Amniotic epithelial cell (primary cell): ENCODE measurements at places on chromosomes 13 and 19.
A peak's percentile ranks its signal among the peaks of the same experiment; 100 is the strongest.

GRCh38 chr13:78587395-78587794, 16.0 kb downstream of the POU4F1 start:
- DNase-seq, result no peak

- peak; percentile 8 for DNase-seq
Measured at GRCh38 chr13:65857942-65858565, 1372.1 kb downstream of the PCDH9 start.

DNA sequence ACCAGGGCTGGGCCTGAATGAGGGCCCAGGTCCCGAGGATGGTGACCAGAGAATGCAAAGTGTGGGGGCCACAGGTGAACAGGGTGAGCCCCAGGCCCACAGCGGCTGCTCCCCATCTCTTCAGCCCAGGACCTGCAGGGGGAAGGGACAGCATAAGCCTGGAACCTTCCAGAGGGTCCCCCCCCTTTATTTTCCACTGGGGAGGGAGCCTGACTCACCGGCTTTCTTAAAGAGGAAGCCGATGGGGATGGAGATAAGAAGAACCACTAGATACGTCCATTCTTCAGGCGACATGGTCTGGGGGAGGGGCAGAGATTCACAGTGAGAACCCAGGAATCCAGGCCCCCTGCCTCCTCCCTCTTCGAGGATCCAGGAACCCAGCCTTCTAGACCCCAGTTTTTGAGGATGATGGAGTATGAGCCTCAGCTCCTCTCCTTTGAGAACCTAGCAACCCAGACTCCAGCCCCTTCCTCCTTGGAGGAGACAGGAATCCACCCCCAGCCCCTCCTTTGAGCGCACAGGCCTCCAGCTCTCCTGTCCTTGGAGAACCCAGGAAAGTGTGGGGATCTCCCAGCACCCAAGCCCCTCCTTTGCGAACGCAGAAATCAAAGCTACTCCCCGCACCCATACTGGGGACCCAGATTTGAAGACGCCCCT, 1.0 kb downstream of the MBOAT7 start:
- DNase-seq, result peak; percentile 81

GRCh38 chr19:45076851-45077730, 813 bp upstream of the ZNF296 start:
- DNase-seq, result no peak

DNA sequence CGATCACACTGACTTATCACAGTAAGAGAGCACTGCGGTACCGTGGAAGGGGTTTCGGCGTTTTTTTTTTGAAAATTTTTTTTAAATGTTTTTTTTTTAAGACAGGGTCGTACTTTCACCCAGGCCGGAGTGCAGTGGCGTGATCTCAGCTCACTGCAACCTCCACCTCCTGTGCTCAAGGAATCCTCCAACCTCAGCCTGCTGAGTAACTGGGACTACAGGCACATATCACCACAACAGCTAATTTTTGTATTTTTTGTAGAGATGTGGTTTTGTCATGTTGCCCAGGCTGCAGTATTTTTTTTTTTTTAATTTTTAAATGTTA, 19.0 kb downstream of the LTBP4 start:
- DNase-seq, result no peak

DNA sequence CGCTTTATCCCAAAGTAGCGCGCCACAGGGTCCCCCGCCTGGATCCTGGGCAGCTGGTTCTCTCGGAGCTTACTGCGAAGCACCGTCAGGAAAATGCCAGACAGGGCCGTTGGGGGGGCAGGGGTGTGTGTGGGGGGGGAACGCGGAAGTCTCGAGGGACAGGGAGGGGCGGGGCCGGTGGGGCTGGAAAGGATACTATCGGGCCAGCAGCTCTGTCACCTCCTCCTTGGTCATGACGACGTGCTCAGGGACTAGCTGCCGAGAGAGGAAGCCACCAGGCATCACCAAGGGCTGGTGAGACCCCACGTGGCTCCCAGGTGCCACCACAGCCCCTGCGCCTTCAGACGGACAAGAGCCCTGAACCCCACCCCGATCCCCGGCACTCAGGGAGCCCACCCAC, 5.3 kb downstream of the POLR2E start:
- DNase-seq, result no peak

- DNase-seq, result no peak
Measured at GRCh38 chr13:111895896-111896821, 170.8 kb upstream of the SOX1 start.

DNA sequence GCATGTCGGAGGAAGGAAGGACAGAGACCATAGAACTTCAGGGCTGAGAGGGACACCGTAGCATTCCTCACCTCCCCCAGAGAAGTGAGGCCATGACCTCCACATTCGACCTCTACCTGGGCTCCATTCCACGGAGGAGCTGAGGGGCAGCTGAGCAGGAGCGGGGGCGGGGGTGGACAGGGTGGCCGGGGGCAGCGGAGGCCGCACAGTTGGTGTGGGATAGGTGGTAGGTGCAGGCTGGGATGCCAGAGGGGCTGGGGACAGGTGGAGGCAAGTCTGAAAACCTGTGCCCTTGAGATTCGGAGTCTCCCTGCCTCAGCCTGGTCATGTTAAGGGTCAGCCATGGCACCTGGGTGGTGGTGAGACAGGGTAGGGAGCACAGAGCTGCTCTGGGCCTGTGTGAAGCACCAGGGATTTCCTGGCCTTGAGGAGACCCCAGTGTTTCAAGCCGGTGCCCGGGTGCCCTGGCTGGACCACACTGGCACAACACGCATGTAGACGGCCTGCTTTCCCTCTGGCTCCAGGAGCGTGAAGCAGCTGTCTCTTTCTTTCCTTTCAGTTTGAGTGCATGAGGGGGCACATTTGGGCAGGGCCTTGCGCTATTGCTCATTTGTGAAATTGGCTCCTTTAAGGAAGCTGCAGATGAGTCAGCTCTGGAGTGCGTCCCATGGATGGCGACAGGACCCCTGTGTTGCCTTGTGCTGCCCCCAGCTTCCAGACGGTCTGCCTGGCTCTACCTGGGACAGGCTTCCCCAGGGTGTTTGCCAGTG, 51.8 kb downstream of the TSSK6 start:
- DNase-seq, result peak; percentile 58

- no peak for DNase-seq
Measured at GRCh38 chr19:13600091-13600490, 93.8 kb upstream of the CACNA1A start.

DNA sequence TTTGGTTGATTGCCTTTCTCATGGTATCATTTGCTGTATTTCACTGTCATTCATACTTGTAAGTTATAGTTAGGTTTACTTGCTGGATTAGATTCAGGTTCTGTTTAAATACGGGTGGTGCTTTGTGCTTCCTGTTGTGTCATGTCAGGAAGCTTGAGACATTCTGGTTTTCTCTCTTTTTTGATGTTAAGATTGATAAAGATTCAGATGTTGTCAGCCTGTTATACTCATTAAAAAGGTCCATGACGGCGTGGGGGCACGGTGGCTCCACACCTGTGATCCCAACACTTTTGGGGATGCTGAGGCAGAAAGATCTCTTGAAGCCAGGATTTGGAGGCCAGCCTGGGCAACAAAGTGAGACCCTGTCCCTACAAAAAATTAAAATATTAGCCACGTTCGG, 45.7 kb downstream of the NAA16 start:
- no peak for DNase-seq

DNA sequence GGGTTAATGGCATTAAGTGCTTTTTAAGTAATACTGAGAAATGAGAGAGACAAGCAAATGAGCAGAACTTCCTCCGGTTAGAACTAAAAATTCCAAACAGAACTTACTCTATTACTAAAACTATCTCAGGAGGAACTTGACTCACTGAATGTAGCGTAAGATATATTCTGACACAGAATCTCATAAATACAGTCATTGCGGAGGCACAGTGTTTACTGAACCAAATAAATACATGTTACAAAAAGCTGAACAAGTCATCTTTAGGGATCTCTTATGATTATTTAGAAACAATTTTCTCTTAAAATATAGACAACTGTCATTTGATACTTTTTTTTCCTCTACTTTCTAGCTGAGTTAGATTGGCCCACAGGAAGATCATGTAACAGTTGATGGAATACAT, 283.1 kb downstream of the KLF12 start:
- peak; percentile 27 for DNase-seq

DNA sequence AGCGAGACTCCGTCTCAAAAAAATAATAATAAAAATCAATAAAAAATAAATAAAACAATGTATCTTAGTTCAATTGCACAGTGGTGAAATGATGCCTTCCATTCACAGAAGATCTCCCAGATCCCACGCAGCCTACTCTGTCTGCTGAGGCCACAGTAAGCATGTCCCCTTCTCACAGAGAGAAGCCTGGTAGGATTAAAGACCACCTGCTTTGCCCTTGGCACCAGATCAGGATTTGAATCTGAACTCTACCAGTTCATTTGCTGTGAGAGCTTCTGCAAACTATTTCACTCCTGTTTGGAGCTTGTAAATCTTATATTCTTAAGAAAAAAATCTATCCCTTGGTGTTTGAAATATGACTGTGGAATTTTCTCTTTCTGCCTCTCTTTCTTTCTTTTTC, 2.2 kb upstream of the SLC7A1 start:
- DNase-seq, result no peak

- DNase-seq, result no peak
Measured at GRCh38 chr19:8614455-8614854, 3.9 kb upstream of the ADAMTS10 start.

GRCh38 chr13:30736461-30737320, 1.3 kb downstream of the ALOX5AP start:
- no peak for DNase-seq

GRCh38 chr19:50417111-50418081, 1.3 kb upstream of the SPIB start:
- no peak for DNase-seq

DNA sequence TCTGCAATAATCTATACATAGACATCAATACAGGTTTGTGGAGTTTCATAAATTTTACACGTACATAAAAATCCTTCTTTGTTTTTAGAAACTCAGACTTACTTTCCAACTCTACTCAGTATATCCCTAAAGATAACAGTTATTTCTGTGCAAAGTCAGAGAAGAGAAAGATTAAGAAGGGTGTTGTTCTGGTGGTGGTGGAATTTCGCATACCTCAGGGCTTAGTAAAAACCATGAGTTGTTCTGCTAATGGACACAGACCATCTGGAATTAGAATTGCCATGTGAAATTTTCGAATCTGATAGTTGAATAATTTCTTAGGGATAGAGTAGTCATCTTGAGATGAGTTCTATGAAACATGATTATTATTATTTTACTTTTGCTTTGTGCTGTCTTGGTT, 102.7 kb downstream of the ZAR1L start:
- DNase-seq, result peak; percentile 94

DNA sequence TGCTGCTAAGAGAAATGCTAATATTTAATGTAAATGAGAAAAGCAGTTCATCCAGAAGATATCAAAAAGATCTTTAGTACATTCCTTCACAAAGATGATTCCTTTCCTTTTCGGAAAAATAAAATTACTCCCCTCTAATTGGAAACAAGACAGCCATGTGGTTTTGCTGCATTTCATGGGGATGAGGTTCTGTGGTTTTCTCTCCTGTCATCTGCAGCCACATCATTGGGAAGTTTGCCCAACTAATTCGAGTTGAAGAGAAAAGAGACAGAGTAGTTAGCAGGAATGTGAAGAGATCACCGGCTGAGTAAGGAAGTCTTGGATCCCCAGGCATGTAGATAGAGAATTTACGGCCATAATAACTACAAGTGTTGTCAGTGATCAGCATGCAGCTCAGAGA, 122.1 kb downstream of the CYSLTR2 start:
- peak; percentile 95 for DNase-seq

GRCh38 chr19:46659151-46660007, 1.6 kb downstream of the DACT3 start:
- DNase-seq, result no peak

DNA sequence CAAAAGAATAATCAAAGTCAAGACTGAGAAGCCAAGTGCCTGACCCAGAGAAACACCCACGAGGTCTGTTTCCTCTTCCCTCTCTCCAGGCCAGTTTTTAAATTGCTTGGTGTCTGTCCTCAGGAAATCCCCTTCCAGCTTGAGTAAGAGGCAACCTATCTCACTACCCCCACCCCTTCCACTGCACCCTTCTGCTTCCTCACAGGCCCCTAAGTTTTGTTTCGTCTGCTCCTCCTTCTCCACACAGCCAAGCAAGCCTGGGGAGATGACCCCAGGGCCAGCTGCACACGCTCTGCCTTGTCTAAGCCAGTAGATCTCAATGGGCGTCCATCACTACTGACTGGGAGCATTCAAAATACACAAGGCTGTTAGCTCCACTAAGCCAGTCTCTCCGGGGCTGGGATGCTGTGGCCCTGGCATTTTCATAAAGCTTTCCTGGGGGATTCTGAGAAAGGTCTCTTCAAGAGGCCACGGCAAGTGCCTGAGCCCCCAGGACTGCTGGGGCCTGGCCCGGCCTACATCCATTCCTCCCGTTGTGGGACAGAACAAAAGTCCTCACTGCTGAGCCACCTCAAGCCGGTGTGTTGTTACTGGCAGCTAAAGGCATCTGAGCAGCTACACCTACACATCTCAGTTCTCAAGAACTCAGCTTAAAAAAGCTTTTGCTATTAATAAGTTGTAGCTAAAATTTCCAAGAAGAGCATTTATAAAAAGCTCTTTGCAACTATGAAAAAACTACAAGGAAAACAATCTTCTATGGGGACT, 14.9 kb upstream of the IL4I1 start:
- no peak for DNase-seq

DNA sequence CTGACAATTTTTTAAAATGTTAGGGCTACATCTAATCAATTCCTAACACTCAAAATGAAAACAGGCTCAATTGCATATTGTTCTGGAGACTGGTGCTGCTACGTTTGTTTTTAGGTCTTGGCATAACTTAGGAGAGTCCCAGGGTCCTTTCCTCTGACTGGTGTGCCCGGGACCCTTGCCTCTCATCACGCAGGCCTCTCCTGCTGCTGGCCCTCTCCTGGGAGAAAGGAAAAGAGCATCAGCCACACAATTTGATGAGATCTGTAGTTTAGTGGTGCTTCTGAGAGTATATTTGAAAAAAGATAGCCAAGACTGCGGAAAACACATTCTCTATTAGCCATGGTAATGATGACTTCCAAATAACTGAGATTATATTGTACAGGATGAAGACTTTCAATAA, 380.0 kb downstream of the KLF12 start:
- no peak for DNase-seq

- DNase-seq, result no peak
Measured at GRCh38 chr19:31330237-31330636, 19.0 kb downstream of the TSHZ3 start.

GRCh38 chr13:48819899-48820298, 155.8 kb upstream of the FNDC3A start:
- DNase-seq, result no peak

DNA sequence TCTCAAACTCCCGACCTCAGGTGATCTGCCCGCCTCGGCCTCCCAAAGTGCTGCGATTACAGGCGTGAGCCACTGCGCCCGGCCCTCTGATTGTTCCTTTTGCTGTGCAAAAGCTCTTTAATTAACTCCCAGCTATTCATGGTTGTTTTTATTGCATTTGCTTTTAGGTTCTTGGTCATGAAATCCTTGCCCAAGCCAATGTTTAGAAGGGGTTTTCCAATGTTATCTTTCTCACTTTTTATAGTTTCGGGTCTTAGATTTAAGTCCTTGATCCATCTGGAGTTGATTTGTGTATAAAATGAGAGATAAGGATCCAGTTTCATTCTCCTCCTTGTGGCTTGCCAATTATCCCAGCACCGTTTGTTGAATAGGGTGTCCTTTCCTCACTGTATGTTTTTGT, 19.2 kb upstream of the GRTP1 start:
- DNase-seq, result no peak
